EH (cell line): ENCODE measurements at places on chromosomes 2 and 18.

- no peak for DNase-seq
These were observed 292.8 kb downstream of the CCDC85A start for GRCh38 chr2:56476509-56477071.

DNA sequence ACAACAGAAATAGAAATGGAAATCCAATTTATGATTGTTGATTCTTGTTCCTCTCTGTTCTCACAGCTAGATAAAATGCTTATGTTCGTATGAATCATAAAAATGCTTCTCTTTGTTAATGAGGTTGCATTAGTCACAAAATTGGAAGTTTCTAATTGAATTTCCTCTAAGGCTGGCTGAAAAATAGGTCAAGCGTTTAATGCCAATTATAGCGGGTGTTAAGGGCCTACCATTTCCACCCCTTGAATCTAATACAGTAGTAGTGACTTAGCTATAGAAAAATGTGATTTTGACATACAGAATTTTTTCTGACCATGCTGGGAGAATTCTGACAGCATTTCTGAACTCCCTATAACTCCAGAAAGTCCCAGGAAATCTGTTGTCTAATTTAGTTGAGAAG, 107.1 kb downstream of the TTN start:
- peak; percentile 2 for DNase-seq

DNA sequence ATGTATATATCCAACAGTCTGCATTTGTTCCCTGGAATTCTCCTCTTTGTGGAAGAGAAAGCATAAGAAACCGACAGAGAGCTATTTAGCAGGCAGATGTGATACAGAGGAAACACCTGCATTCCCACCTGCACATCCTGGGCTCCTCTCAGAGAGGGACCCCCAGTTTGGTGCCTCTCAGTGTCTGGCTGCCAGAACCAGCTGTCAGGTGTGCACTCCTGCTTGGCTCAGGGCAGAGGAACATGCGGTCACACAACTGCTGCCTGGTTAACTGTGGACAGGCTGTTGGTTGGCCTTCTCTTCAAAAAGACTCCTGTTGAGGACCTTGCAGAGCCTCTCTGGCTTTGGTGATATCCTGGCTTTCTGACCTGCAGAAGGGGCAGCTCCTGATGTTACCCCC, 54.6 kb downstream of the ITGB6 start:
- no peak for DNase-seq

DNA sequence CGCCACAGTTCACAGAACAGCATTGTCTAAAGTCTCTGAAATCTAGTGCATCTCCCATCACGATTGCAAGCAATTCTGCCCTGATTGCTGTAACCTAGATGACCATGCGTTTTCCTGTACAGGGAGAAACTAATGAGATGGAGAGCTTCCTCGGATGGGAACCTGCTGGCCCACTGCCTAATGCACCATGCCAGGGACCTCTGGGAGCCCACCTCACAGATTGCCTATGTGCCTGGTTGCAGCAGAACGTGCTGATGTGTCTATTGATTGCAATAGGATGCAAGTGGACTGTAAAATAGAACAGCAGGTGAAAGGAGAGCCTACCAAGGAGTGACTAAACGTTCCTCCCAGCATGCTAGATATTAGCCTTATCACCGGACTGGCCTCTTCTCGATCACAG, 141.0 kb upstream of the RAB12 start:
- DNase-seq, result no peak

- DNase-seq, result no peak
These were observed 20.8 kb downstream of the DGUOK start for GRCh38 chr2:73947412-73948018.
